ENCODE measurements at places on chromosomes 2 and 18.

DNA sequence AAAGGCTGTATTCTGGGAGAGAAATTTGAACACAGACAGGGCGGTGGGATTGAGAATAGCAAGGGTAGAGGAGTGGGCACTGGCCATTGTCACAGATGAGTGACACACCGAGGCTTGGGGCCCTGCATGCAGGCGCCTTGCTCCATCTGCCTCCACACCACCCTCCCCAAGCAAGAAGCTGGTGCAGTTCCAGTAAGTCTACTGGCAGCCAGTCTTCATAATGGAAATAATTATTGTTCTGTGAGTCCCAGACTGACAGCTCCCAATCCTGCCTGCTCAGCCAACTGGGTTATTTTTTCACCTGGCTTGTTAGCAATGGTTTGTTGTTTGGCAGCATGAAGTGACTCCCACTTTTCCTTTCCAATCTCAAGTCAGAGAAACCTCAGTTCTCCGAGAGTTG is 13.0 kb downstream of the TTC32 start:
- DNase-seq, result no peak

- no peak for DNase-seq
Observed at GRCh38 chr18:3121259-3121658, 98.5 kb downstream of the MYOM1 start.

DNA sequence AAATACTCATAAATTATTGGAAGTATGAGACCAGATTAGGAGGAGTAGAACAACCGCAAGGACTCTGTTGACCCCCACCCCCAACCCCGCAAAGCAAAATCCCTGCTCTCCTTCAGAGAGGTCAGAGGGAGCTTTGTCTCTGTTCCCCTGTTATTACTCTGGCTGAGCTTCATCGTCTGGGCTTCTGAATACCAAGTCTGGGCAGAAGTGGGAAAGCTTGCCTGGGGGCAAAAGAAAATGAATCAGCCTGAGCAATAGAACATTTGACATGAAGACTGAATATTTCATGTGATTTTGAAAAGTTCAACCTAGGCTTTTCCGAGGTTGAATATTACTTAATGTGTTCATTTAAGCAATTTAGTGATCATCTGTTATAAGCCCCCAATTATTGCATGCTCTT is 114.6 kb upstream of the ARHGAP28 start:
- DNase-seq, result no peak

- DNase-seq, result no peak
Observed at GRCh38 chr18:37624318-37624717, 58.7 kb upstream of the CELF4 start.

DNA sequence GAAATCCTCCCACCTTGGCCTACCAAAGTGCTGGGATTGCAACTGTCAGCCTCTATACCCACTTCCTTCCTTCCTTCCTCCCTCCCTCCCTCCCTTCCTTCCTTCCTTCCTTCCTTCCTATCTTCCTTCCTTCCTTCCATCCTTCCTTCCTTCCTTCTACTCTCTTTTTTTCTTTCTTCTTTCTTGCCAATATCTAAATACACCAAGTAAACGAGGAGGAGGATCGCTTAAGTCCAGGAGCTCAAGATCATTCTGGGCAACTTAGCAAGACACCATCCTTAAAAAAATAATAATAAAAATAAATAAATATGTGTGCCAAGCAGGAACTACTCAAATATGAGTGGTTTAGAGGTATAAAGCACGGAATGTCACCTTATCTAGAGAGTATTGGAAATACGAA is 249.4 kb upstream of the TRIB2 start:
- no peak for DNase-seq

- no peak for DNase-seq
Observed at GRCh38 chr2:128362889-128363228, 44.2 kb upstream of the HS6ST1 start.

DNA sequence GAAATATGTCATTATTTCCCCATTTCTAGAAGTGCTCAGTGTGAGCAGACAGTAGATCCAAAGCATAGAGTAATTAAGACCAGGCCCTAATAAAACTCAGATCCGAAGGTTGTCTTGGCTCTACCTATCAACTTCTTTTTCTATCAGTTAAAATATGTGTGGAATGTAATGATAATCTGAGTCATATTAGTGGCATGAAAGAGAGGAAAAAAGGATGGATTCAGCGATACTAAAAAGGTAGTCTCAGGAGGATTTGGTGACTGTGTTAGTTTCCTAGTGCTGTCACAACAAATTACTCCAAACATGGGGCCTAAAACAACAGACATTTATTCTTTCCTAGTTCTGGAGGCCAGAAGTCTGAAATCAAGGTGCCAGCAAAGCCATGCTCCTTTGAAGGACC is 103.7 kb upstream of the NABP1 start:
- no peak for DNase-seq

- no peak for DNase-seq
Observed at GRCh38 chr2:215607766-215608165, 171.9 kb upstream of the FN1 start.

DNA sequence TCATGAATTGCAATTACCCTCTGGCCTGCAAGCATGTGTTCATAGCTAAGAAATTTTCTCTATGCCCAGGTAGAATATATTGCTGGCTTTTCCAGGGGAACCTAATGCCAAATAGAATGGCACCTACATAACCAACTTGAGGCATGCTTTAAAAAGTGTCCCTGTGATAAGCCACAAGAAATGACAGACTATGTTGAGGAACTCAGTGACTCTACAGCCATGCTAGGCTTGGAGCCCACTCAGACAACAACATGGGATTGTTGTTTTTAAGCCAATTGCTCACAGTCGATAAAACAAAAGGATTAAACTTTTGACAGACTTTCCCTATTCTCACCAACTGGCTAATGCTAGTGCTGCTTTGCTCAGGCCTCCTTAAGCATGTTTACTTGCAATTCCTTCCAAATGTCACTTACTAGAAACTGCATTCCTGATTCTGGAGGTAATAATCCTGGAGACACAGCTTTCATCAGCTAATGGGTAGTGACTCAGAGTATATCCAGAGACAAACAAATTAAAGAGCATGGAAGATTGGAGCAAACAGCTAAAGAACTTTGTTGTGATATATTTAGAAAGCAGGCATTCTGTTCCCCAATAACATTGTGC is 249.0 kb downstream of the SLC8A1 start:
- no peak for DNase-seq

All from activated CD4-positive, alpha-beta T cell treated with anti-CD3 and anti-CD28 coated beads, Interleukin-2, amount 50 U/mL, for 48 hours (primary cell).